ENCODE measurements at places on chromosomes 3 and 15.

DNA sequence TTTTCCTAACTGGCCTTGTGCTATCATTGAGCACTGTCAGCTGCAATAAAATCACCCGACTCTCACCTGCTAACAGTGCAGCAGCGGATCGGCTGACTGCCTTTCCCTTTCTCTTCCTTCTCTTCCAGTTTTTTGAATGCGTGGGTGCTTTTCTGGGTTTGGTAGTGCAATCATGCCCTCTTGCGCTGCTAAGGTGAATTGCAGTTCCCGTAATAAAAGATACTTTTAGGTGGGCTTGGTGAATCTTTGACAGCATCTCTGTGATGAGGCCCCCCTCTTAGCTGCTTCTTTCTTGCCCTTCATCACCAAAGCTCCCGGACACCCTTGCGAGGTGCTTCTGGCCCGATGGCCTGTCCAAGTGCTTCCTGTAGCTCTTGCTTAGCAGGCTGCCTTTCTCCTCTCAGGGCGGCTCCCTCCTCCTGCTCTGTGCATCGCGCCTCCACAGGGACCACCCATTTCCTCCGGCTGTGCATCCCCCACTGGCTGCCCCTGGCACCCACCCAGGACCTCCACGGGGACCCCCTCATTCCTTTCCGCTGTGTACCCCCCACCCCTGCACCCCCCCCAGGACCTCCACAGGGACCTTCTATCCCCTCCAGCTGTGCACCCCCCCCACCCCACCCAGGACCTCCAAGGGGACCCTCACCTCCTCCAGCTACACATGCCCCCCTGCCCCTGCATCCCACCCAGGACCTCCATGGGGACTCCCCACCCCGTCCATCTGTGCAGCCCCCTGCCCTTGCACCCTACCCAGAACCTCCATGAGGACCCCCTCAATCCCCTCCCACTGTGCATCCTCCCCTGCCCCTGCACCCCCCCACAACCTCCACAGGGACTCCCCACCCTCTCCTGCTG, 50.8 kb upstream of the RPL32 start:
- DNase-seq = peak; percentile 53

DNA sequence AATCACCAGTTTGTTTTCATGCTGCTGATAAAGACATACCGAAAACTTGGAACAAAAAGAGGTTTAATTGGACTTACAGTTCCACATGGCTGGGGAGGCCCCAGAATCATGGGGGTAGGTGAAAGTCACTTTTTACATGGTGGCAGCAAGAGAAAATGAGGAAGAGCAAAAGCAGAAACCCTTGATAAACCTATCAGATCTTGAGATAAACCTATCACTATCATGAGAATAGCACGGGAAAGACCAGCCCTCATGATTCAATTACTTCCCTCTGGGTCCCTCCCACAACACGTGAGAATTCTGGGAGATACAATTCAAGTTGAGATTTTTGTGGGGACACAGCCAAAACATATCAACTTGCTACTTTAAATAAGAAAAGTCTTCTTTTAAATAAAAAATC, 28.9 kb downstream of the CD200R1L start:
- no peak for DNase-seq

DNA sequence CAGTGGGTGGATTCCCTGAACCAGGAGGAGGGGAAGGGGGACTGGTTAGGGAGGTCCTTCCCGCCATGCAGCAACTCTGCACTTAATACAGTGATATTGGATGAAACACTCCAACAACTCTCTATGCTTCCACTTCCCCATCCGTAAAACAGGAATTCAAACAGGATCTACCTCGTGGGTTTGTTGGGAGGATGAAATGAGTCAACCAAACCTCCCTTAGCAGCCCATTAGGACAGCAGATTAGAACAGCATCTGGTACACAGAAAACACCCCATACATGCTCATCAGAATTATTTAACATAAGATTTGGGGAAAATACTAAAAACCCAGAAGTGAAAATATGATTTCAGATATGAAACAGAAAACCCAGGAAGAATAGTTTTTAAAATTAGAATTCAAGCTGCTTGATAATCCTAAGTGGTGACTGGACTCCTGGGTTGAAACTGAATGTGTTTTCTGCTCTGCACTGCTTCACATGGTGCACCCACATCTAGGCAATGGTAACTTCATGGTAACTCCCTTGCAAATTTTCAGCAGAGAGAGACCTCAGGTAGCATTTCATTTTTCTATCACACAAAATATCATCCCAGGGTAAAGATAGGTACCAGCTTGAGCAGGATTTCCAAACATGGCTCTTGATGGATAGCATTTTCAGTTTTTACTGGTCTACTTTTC, 326.8 kb upstream of the FRG2C start:
- no peak for DNase-seq

- DNase-seq = no peak
Observed at GRCh38 chr15:94036156-94036555, 195.2 kb upstream of the MCTP2 start.

DNA sequence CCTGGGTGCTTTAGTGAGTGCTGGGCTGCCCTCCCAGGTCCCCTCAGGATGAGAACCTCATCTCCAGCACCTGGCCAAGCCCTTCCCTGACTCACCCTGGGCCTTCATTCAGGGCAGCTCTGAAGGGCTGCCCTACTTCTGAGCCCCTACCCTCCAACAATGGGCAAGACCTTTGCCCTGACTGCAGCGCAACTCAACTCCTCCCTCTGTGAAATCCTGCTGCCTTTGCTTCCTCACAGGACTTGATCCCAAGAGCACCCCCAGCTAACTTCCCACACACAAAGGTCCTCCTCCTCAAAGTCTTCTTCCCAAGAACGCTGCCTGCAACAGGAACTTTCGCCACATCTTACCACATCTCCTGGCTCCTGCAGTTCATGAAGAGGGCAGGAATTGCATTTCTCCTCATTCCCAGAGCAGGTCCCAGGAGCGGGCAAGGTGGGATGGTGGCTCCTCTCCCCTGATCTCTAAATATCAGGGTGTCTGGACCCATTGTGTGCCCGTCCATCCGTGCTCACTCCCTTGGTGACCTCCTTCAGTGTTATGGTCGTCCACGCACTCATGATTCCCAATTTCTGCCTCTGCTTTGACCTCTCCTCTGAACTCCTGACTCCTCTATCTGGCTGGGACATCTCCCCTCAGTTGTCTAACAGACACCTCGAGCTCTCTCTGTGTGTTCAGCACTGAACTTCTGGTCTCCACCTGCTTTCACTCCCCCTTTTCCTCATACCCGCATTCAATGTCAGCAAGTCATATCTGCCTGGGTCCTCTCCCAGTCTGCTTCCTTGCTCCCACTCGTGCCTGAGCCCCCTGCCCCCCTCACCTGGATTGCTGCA, 4.5 kb upstream of the SSUH2 start:
- no peak for DNase-seq

DNA sequence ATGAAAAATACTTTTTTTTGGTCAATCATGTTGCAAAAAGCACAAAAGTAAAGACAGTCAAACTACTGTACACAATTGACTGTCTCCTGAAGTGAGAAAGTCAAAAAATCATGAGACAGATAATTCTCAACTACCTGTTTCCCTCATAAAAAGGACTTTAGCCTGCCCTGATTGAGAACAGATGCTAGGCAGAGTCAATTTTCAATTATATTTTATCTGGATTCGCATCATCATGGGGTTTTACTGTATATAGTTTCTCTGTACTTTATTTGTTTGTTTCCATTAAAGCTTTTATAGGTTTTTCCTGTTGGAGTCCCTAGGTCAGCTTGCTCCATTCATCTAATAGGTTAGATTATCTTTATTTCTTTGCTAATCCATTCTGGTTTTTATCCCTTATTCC, 53.8 kb downstream of the ECT2 start:
- no peak for DNase-seq

GRCh38 chr3:152623286-152623911, 211.5 kb upstream of the P2RY1 start:
- DNase-seq = no peak

GRCh38 chr3:52801839-52802238, 7.2 kb downstream of the ITIH3 start:
- DNase-seq = peak; percentile 26

DNA sequence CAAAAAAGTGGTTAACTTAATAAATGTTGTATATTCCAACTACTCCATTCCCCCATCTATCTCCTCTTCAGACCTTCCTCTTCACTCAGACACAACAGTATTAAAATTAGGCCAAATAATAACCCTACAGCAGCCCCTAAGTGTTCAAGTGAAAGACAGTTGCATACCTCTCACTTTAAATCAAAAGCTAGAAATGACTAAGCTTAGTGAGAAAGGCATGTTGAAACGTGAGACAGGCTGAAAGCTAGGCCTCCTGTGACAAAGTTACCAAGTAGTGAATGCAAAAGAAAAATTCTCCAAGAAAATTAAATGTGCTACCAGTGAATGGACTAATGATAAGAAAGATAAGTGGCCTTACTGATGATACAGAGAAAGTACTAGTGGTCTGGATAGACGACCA, 71.7 kb downstream of the ANKRD28 start:
- DNase-seq = peak; percentile 22

- no peak for DNase-seq
Observed at GRCh38 chr3:172635588-172635987, 75.3 kb downstream of the NCEH1 start.

DNA sequence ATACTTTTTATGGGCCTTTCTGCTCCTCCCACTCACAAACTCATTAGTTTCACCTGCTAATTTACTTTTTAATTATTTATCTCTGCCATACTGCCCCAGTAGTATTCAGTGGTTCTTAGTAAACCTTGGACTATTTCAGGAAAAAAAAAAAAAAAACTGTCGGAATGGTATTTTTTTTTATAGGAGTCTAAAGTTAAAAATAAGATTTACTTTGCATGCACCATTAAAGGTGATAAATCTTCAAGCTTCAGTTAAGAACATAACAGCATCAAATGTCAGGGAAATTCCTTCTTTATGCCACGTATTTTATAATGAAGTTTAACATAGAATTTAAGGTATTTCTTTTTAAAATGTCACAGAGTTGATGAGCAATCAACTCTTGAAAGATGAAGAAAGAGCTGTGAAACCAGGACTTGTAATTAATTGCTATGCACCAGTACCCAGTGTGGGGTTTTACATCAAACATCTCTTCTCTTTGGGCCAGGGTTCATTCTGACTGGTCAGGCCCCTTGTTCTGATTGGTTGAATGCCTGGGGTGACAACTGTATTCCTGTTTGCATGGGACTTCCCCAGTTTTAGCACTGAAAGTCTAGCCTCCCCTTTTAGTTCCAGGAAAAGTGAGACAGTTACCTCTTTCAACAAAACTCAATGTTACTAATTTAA, 40.3 kb upstream of the PTPRG start:
- no peak for DNase-seq

DNA sequence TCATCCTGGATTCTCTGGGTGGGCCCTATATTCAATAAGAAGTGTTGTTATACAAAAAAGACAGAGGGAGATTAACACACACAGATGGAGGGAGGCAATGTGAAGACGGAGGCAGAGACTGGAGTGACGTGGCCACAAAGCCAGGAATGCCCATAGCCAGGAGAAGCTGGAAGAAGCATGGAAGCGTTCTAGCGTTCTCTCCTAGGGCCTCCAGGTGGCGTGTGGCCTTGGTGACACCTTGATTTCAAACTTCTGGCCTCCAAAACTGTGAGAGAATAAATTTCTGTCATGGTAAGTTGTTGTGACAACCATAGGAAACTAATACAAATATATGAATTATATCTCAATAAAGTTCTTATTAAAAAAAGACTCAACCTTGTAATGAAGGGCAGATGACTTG, 21.3 kb downstream of the THBS1 start:
- no peak for DNase-seq

- no peak for DNase-seq
Observed at GRCh38 chr3:128884992-128885391, 5.6 kb downstream of the ACAD9 start.

DNA sequence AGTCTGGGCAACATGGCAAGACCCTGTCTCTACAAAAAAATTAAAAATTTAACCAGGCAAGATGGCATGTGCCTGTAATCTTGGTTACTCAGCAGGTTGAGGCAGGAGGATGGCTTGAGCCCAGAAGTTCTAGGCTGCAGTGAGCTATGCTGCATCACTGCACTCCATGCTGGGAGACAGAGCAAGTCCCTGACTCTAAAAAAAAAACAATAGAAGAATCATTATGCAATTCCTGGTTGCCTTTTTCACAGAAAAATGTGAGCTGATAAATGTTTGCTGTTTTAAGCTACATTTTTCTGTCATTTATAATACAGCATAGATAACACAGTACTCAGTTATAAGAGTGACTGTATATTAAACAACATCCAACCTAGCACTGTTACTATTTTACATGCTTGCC, 148.8 kb downstream of the SCAPER start:
- peak; percentile 32 for DNase-seq

DNA sequence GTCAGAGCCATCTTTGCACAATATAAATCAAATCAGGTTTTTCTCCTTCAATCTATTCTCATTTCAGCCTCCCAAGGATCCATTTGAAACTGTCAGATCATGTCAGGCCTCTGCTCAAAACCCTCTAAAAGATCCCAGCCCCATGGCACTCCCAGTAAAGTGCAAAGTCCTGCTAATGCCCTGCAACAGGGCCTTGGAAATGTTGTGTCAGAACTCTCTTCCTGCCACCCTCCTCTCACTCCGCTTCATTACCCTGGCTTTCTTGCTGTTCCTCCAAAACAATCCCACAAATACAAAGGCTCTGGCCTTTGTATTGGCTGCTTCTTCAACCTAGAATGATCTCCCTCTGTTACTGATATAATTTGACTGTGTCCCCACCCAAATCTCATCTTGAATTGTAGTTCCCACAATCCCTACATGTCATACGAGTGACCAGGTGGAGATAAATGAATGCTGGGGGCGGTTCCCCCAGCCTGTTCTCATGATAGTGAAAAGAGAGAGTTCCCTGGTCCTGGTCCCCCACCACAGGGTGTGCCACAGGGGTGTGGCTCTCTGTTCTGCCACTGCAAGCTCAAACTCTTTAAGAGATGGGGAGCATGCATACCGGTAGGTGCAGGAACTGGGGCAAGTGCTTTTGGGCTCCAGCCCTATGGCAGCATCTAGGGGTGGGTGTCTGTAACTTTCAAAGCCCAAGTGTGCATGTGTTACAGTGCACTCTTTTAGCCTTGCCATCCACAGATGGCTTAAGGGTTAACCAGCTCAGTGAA, 22.9 kb upstream of the TRA2B start:
- no peak for DNase-seq

GRCh38 chr3:150742141-150742523, 20.8 kb downstream of the SIAH2 start:
- DNase-seq = no peak

- DNase-seq = no peak
Observed at GRCh38 chr3:50370594-50370993, 11.3 kb upstream of the TMEM115 start.
